ENCODE measurements at places on chromosomes 1 and 21.

GRCh38 chr21:26199456-26199855, 28.9 kb upstream of the APP start:
- no peak for DNase-seq

DNA sequence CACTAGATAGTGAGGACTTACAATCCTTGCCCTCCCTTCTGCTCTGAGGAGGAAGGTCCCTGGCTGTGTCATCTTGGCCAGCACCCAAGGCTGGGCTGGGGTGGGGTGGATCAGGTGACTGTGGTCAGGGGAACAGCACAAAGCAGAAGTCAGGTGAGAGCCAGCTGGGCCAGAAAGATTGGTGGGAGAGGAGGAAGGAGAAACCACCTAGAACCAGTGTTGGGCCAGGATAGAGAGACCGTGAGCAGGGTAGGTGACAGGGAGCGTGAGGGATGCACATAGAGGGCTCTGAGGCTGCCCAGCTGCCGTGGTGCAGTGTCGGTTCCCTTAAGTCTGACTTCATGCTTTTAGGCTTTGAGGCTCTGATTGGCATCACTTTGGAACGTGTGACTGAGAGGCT, 22.7 kb downstream of the NCF2 start:
- DNase-seq: no peak

DNA sequence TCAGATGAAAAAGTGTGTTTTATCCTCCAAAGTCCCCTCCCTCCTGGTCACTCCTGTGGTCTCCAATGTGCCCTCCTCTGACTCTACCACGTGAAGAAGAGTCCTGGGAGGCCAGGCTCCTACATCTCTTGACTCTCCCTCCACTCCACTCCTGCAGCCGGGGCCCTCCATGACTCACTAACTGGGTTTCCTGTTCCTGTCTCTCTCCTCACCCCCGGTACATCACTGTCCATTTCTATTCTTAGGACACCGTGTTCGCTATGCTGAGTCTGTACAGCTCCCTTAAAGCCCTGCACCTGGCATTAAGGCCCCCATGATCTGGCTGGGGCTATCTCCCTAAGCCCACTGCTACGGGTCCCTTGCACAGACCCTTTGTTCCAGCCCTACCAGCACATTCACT, 93.4 kb downstream of the BCAR3 start:
- DNase-seq: no peak

- DNase-seq: no peak
Measured at GRCh38 chr1:119146466-119146865, 6.0 kb upstream of the WARS2 start.

- DNase-seq: no peak
Measured at GRCh38 chr1:102897557-102897956, 210.8 kb downstream of the COL11A1 start.

GRCh38 chr1:30089024-30089430, 634.4 kb downstream of the MATN1 start:
- no peak for DNase-seq

- no peak for DNase-seq
Measured at GRCh38 chr1:58363585-58363984, 182.9 kb downstream of the OMA1 start.

- no peak for DNase-seq
Measured at GRCh38 chr1:112446411-112446810, 50.4 kb downstream of the CTTNBP2NL start.

Measured in COLO829 (cell line).